ENCODE measurements at places on chromosomes 1 and 21. TPM values are rescaled to one million over a fixed set of nuclear protein-coding genes. Genes with fewer than 3 reads are reported as not detected.

Gene SMCP
- total RNA-seq: not detected

Gene OR2T33
- total RNA-seq: not detected

Gene IVL
- total RNA-seq: 0.03 TPM

Gene GBP4
- total RNA-seq: 0.02 TPM

Gene SPTA1
- total RNA-seq: not detected

Gene CALML6
- 0.24 TPM for total RNA-seq

Gene AKT3
- total RNA-seq: 23.5 TPM

Gene DNASE2B
- not detected for total RNA-seq

Gene AGTRAP
- total RNA-seq: 71.4 TPM

Gene MTARC1
- total RNA-seq: 9.5 TPM

Measured in A549 treated with CpdA at 1 μM for 4 hours (cell line).